ENCODE measurements at places on chromosomes 5 and 9.

DNA sequence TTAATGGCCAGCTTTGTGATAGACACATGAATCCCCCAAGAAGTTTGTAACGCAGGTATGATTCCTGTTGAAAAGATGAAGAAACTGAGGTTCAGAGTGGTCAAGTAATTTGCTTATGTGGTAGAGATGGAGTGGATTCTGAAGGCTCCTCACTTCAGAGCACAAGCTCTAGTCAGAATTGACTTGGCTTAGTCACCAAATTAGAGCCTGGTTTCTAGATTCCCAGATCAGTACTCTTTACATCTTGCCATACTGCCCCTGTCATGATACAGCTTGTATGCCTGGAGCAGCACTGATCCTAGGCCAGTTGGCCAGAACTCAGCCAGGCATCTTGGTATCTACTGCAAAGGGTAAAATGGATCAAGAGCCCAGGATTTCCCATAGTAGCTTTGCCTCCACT is 284.4 kb upstream of the RFX3 start:
- no peak for DNase-seq

- DNase-seq, result no peak
These were observed 62.1 kb upstream of the TRPC7 start for GRCh38 chr5:136427426-136427825.

DNA sequence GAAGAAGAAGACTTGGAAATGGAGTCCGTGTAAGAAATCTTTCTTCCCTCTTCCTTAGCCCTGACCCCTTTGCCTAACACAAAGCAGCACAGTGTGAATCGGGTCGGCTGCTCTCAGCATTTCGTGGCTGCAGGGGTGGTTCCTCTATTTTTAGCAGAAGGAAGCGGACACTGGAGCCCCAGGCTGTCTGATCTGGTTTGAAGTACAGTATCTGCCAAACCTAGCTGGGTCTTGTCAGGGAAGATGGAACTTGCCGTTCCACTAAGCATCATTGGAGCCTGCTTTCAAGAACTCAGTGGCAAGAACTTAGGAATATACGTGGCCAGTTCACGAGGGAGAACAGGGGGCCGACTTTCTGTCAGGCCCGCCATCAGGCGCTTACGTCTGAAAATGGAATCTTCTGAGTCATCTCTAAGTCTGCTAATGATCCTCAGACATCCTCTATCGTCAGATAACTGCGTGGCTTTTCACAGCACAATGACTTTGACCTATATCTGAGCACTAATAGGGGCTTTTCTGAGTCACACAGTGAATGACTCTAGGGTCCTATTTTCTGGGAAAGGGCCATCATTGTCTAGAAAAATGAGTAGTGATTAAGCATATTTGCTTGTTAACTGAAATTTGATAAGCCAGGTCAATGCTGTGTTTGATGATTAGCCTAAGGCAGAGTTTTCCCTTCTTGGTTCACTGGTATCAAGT is 43.3 kb upstream of the NCS1 start:
- DNase-seq, result no peak

DNA sequence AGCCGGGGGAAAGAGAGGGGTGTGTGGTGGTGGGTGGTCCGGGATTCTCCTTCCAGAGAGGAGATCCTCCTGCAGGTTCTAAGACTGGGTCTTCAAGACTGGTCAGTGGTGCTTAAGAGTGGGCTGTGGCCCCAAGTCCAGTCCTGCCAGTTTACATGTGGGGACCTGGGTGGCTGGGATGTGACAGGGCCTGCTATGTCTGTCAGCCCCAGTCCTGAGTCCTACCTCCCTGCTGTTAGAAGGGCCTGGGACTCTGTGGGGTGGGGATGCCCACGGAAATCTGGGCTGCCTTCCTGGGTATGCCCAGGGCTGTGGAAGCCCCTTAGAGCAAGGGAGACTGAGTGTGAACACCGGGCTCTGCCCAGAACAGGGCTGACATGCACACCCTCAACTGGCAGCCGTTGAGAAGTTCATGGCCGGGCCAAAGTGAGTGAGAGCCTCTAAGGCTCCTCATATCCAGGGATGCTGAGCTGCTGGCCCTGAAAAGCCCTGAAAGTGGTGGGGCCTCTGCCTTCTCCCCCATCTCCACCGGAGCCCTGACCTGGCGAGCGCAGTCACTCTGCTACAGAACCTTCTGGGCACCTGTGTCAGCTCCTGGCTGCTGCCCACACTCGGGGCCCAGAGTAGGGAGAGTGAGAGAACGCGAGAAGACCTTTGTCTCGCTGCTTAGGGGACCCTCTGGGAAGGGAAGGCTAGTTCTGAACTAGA is 1.7 kb downstream of the PHF2 start:
- no peak for DNase-seq

- DNase-seq, result no peak
These were observed 21.0 kb downstream of the ATOX1 start for GRCh38 chr5:151737431-151737830.

DNA sequence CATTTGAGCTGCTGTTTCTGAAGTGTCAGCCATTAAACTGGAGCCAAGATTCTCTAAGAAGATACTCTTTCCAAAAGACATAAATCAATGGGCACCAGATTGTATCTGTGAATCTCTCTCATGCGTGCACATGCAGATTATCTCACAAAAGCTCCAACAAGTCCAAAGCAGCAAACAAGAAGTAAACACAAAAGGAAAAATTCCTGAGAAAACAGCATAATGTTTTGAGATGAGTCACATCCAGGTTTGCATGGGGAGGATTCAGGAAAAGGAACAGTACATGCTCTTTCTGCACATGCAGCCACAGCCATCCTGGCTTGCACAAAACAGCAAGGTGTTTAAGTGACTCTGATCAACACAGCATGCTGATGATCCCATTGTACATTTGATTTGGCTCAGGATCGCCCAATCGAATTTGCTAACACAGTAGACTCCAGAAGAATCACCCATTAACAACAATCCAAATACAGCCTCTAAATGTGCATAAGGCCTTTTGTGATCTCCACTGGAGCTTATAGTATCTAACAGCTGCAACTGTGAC is 143.1 kb downstream of the ELAVL2 start:
- DNase-seq, result peak; percentile 39

All from COR-L47 (cell line).